Left ventricle myocardium inferior (tissue), 1 donor: ENCODE measurements at places on chromosomes 11 and 22. TPM values are rescaled to one million over a fixed set of nuclear protein-coding genes. Genes with fewer than 3 reads are reported as not detected.

GRCh38 chr11:79809487-79809886 is 368.7 kb upstream of the TENM4 start:
- no peak for DNase-seq

- peak; percentile 72 for DNase-seq
These were observed 21.1 kb upstream of the UPK3A start for GRCh38 chr22:45263463-45264269.

DNA sequence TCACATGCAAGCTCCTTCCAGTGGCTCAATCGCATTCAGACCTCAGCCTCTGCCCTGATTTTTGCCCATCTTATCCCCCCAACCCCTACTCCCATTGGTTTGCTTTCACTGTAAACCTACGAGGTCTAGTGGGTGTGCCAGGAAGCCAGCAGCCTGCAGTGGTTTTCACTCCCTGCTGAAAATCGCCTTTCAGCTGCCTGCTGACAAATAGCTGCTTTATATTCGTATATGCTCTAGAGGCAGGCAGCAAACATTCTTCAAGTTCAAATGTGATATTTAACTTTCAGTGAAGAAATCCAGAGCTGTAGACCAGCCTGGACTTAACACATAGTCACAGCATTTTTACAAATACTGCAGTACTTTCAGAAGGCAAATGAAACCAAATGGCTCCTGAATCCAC is 92.8 kb upstream of the APOA1 start:
- DNase-seq: no peak

GRCh38 chr11:27041141-27041899 is 705 bp downstream of the BBOX1 start:
- no peak for DNase-seq

GRCh38 chr22:46993633-46994032 is 231.2 kb downstream of the TBC1D22A start:
- no peak for DNase-seq

DNA sequence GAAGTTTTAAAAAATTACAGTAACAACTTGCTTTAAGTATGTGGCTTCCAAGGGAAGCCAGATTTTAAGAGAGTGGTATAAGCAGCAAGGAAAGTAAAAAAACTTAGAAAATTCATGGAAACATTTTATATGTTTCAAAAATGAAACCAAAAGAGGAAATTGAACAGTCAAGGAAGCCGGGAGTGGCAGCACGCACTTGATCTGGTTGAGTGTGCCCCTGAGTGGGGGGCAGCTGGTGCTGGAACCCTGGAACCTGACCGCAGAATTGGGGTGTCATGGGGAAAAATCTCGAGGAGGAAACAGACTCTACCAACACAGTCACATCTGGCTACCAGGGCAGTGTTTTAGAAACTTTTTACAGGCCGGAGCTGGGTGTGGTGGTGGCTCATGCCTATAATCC is 14.0 kb downstream of the MICALL1 start:
- DNase-seq: no peak

- DNase-seq: no peak
These were observed 3.8 kb upstream of the MMP7 start for GRCh38 chr11:102534261-102534872.

GRCh38 chr11:8263109-8263768 is 439 bp downstream of the LMO1 start:
- DNase-seq: no peak

DNA sequence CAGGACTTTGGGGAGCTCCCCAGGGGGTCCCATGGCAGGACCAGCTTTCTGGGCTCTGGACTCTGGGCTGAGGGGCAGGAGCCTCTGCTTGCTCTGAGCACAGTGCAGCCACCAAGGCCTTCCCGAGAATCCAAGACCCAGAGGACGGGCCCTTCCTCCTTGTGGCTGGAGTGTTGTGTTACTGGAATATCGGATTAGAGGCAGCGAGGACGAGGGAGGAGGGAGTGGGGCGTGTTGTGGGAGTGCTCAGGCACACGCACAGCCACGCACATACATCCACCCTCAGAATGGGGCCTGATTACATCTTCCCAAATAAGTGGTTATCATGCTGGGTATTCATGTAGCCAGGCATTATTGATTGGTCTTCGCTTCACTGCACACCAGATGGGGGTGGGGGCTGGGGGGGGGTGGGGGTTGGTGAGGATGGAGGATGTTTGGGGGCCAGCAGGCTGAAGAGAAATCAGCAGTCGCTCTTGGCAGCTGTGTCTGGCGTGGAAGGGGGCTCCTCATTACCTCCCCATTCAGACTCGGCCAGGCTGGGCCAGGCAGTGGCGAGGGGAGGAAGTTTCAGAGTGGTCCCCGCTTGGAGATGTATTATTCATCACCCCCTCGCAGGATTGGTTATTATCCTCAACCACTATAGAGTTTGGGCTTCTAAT is 120.9 kb downstream of the ST3GAL4 start:
- no peak for DNase-seq

- DNase-seq: no peak
These were observed 5.8 kb downstream of the CCDC34 start for GRCh38 chr11:27357250-27357649.

DNA sequence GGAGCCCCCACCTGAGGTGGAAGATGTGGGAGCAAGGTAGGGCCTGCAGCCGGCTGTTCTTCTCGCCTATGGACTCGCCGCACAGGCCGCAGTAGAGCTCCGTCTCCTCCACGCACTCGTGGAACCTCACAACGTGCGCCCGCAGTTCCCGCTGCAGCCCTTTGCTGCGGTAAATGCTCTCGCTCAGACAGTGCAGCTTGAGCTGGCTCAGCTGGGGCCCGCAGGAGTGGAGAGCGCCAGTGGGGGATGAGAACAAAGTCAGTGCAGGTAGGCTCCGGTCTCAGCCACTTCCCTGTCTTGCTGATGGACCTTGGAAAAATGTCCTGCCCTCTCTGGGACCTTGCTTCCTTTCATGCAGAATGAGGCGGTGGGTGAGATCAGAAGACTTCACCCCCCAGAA is 10.2 kb downstream of the RAPSN start:
- no peak for DNase-seq

The ASPHD2 gene
- total RNA-seq: 0.11 TPM

The TRPM5 gene
- not detected for total RNA-seq

The FOLR3 gene
- total RNA-seq: 1.7 TPM

The LDHAL6A gene
- total RNA-seq: not detected
